ENCODE measurements at places on chromosomes 3 and 15.

GRCh38 chr15:79606831-79607355 lies 174.8 kb downstream of the MINAR1 start:
- DNase-seq = no peak

GRCh38 chr15:91694831-91695210 lies 158.7 kb upstream of the SLCO3A1 start:
- peak; percentile 65 for DNase-seq

DNA sequence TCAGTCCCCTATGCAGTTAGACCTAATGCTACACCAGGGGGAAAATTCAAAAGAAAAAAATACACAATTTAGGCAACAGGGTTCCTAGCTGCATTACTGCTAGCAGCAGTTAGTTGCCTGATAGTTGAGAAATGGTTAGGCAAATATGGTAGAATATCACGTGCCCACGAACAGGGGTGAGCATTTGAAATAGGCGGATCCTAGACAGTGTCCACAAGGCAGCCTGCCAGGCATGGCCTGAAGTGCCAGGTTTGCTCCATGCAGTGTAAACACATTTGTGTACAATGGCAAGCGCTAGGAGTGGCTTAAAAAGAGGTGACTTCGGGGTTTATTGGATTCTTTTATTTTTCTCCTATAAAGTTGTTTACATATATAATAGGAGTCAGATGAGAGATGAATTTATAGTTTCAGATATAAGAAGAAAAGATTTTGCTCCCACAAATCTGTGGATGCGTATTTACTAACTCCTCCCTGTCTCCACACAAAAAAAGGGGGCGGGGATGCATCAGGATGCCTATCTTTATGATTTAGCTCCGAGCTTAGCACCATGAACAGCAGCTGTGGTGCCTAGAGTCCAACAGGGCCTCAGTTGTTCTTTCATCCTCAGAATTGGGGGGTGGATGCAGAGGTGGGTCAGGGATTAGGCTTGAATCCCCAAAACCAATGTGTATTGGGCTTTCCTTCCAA lies 3.9 kb upstream of the TGM4 start:
- DNase-seq = no peak

GRCh38 chr15:52791776-52792175 lies 1.6 kb upstream of the ONECUT1 start:
- no peak for DNase-seq

DNA sequence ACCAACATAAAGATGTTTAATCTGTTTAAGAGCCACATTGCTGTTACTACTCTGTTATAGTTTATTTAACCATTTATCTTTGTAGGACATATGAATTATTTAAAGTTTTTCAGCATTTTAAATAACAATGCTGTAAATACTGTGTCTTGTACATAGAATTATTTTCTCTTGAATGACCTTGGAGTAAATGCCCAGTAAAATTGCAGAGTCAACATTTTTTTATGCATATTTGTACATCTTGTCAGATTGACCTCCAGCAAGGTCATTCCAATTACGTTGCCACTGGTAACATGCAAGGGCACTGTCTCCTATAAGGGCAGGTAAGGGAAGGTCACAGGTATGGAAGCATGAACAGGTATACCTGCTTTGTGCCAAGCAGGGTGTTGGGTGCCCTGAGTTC lies 64.3 kb downstream of the RLBP1 start:
- DNase-seq = no peak

GRCh38 chr3:98583766-98584165 lies 9.6 kb downstream of the CPOX start:
- no peak for DNase-seq

DNA sequence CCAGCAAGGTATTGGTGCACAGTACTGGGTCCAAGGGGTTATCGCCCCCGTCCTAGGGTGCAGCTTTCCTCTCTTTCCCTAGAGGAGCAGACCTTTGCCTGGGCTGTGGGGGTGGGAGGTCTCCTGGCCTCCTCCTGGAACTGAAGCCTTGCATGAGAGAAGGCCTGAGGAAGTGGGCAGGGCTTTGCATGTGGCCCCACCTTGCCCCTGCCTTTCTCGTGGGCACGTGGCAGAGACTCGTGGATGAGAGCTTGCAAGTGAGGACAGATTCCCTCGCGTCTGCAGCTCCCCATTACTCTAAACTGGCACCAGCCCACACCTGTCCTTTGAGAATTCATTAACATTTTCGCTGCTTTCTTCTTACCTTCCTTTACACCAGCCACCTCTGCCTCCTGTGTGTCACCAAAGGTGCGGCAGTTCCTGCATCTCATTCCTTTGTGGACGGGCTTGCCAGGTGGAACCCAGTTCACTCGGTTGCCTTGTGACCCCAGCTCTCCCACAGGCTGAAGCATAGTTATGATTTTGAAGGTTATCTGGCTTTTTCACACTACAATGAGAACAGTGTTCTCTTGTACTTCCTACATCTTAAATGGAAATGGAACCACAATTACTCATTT lies 40.9 kb upstream of the NR2C2 start:
- DNase-seq = no peak

- DNase-seq = no peak
Observed at GRCh38 chr3:5929027-5929426, 741.5 kb downstream of the EDEM1 start.

- no peak for DNase-seq
Observed at GRCh38 chr3:43960448-43960840, 269.7 kb downstream of the ABHD5 start.

DNA sequence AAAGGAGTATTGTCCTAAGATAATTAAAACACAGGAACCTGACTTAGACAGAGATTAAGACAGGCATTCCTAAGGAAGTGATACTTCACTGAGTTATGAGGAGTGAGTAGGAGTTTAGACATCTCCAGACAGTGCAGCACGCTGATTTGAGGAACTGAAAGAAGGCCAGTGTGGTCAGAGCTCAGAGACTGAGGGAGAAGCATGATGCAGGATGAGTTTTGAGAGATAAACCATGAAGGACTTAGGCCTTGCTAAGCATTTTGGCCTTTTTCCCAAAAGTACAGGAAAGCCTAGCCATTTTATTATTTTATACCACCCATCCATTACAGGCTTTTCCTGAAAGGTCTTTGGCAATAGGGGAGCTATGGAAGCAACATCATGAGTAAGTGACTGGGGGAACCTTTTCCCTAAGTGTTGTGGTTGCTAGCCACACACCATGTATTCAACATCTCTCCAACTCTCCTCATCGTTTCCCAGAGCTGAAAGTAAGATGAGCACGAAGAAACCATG lies 375.6 kb upstream of the TPRG1 start:
- DNase-seq = peak; percentile 83

DNA sequence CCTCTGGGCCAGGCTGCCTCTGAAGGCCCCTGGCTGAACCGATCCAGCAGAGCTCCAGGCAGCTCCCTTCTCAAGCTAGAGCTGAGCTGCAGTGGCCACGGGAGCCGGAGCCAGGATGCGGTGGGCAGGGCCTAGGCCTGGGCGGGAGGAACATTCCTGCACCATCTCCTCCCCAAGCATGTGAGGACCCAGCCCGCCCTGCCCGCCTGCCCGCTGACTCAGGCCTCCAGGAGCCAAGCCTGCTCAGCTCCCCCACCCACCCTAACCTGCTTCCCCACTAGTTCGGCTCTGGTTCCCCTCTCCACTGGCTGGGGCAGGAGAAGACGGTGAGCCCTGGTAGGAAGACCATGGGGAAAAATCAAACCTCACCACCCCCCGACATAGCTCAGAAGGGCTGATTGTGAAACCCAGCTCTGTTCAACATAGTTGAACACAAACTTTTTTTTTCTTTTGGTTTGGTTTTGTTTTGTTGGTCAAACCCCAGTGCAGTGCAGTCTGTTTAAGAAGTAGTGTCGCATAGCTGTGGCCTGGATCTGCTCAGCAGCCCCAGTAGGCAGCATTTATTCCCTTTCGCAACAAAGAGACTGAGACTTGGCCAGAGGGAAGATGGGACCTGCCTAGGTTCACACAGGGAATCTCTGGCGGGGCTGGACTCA lies 13.5 kb downstream of the SNX33 start:
- peak; percentile 93 for DNase-seq

- no peak for DNase-seq
Observed at GRCh38 chr3:46895761-46896160, 18.2 kb downstream of the PTH1R start.

DNA sequence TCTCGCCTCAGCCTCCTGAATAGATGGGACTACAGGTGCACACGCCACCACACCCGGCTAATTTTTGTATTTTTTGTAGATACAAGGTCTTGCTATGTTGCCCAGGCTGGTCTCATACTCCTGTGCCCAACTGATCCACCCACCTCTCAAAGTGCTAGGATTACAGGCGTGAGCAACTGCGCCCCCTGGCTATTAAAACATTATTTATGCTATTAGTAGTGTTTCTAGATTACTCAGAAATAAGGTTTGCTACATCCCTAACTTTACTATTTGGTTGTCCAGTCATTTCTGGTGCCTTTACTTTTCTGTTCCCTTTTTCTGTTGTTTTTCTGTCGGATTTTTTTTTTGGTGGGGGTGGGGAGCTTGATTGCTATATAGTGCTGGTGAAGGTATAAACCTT lies 393.6 kb upstream of the TPM1 start:
- no peak for DNase-seq

DNA sequence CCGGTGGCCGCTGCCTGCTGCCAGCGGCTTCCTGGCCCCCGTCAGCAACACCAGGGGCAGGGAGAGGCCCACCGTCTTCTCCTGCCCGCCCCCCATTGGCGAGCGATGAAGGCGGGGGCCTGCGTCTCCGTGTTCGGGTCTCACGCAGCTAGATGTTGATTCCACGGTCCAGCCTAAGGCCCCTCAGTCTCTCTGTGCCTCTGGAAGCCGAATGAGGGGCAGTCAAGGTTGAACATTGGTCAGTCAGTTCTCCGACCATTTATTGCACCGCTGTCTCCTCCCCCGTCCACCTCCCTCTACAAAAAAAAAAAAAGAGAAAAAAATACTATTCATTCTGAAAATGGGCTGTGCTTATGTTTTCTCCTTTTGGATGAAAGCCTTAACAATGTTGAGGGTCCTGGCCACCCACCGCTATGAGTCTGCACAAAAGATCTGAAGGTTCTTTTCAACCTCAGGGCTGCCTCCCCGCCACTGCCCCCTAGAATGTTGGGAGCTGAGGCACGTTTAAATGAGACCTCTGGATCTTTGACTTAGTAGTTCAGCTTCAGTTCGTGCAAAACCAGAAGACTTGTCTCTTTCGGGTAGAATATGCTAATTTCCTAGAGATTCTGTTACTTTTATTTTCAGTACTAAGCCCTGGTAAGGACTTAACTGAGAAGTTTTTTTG lies 736 bp downstream of the IREB2 start:
- DNase-seq = peak; percentile 26

GRCh38 chr3:113897373-113897777 lies 50.4 kb upstream of the ZDHHC23 start:
- no peak for DNase-seq

- DNase-seq = peak; percentile 97
Observed at GRCh38 chr15:75043509-75044257, 20.3 kb downstream of the PPCDC start.

- DNase-seq = peak; percentile 14
Observed at GRCh38 chr15:48458876-48459275, 127.6 kb downstream of the DUT start.

DNA sequence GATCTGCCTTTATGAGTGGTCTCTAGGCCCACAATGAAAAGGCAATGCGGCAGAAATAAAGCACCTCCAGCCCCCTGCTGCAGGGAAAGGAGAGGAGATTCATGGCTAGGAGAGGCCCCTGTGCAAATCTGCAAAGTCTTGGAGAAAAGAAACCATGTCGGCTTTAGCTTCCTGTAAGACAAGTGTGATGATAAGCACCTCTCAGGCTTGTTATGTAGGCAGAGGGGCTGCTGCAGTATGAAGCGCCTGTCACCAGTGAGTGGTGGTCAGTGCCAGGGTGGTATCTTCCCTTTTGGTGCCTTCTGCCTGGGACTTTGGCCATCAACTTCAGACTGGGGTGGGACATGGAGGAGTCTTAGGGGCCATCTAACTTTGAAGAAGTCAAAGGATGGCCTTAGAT lies 59.2 kb upstream of the ARHGEF3 start:
- DNase-seq = no peak

GRCh38 chr15:41999290-42000285 lies 21.3 kb downstream of the PLA2G4E start:
- no peak for DNase-seq

- DNase-seq = peak; percentile 56
Observed at GRCh38 chr3:12187448-12188327, 29.0 kb upstream of the TIMP4 start.

GRCh38 chr3:173351886-173352285 lies 45.7 kb upstream of the NLGN1 start:
- DNase-seq = no peak

- no peak for DNase-seq
Observed at GRCh38 chr15:65067645-65068402, at the start of gene RASL12. RASL12 (minus strand) TSS chr15:65067991; CDS start chr15:65067835, 156 bp downstream.

- DNase-seq = no peak
Observed at GRCh38 chr3:31252216-31253185, 280.2 kb upstream of the STT3B start.

DNA sequence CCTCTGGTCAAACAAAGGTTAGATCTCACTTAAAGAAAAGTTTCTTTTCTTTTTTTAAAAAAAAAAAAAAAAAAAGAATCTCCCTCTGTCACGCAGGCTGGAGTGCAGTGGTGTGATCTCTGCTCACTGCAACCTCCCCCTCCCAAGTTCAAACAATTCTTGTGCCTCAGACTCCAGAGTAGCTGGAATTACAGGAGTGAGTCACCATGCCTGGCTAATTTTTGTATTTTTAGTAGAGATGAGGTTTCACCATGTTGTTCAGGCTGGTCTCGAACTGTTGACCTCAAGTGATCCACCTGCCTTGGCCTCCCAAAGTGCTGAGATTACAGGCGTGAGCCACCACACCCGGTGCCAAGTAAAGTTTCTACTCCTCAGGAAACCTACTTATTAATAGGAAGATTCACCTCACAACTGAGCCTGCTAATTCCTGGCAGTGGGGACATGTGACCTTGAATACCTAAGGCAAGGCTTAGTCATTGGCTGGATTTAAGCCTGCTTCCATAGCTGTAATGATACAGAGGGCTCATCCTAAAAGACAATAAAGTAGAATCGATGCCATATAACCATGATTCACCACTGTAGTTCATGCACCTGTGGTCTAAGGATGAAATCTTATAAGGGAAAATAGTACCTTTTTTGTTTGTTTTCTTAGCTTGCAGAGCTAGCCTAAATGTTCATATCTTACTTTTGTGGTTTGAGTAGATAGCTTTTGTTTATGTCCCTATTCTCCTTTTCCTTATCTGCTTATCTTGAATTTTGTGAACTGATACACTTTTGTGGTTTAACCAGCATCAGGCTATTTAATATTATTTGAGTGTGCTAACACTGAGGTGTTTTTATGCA lies 24.8 kb upstream of the RBMS3 start:
- DNase-seq = no peak

DNA sequence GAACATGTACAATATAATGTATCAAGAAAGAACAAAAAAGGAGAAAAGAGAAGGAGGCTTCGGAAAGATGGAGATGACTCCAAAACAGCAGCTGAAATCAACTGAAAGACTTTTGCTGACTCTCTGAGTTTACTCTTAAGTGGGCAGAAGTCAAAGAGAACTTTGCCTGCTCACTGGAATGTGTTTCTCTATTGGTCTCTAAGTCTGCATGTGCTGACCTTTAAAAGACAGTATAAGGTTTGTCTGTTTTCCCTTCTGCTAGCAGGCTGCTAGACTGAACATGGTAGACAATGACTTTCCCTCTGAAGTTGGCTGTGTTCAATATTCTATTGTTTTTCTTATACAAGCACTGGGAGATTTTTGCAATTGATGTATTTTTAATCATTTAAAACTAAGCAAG lies 7.2 kb upstream of the MAP4 start:
- no peak for DNase-seq

Measured in AG08395 (cell line).